Stimulated activated CD8-positive, alpha-beta memory T cell treated with anti-CD3 and anti-CD28 coated beads, Interleukin-7, amount 100 ng/mL, for 48 hours (primary cell): ENCODE measurements at places on chromosomes 12 and 14.

DNA sequence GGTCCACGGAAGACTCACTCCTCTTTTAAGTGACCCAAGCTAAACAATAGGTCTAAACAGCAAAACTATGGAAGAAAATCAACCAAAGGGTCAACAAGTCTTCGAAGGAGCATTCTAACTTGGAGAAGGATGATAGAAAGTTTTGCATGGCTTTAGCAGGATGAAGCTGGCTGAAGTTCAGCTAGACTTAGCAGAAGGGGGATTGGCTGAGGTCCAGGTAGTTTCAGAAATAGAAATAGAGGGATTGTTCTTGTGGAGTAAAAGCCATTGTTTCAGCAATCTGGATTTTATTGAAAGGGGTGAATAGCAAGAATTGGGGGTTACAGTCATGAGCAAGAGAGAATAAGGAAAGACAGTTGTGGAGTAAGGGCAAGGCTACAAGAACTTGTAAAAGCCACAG lies 84.7 kb upstream of the TSPAN8 start:
- no peak for DNase-seq

DNA sequence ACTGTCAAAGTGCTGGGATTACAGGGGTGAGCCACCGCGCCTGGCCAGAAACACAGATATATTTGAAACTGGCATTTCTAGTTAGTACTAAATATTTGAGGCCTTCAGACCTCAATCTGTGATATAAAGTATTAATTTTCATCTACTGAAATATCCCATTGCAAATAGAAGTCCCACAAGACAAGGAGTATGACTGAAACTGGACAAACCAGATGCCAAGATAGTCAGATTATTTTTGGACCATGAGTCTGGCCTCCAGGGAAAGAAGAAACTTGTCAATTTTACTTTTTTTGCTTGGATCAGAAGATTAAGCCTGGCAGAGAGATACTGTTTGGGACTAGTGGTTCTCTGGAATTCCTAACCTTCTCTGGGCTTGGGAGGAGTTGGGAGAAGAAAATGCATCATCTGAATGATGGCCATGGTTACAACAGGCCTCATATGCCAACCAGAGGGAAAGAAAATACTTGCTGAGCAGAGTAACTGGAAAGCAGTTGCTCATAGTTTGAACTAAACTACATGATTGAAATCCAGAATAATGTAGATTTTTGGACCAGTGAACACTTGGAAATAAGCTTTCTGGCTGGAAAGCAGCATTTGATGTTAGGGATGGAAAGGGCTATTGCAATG lies 2.9 kb upstream of the SMOC1 start:
- no peak for DNase-seq

DNA sequence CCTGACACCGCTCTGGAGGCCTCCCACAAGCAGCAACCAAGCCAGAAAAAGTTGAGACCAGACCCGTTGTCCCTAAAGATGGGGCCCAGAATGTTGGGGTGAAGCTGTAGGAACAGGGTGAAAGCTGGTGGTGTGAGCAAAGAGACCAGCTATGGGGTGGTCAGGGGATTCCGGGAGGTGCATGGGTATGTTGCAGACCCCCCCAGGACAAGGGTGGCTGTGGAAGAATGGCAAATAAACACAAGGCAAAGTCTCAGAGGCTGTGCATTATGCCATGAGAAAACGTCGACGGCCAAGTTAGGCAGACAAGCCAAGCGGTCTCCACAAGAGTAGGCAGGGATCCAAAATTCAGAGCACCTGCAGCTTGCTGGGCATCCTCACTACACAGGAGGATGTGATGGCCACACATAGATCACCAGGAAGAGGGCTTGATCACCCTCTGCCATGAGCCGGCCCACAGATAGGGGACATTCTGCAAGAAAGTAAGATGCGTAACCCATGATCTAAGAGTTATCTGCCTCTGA lies 58.8 kb upstream of the KCNA1 start:
- DNase-seq = no peak

GRCh38 chr12:61111218-61111617 lies 1149.0 kb upstream of the USP15 start:
- no peak for DNase-seq

GRCh38 chr12:62908674-62909073 lies 26.3 kb downstream of the PPM1H start:
- no peak for DNase-seq

DNA sequence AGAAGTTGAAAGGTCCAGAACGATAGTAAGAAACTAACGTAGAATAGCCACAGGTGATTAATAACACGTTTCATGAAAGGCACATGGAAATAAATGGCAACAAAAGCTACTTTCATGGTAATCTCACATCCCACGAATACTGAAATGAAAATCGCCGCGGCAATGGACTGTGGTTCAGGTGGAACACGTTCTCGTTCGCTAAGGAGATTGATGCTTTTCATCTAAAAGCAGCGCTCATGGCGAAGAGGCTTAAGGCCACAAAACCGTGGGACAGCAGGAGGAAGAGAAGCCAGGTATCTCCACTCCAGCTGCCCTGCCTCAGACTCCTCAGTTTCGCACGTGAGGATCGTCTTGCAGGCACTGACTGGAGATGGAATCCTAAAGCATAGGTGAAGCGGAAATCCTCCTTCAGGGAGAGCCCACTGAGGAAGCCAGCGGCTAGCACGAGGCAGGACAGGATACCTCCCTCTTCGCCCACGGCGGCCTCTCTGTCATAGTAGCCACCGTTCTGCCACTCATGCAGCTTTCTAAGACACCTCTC lies 696 bp upstream of the GPHN start:
- no peak for DNase-seq

- DNase-seq = no peak
Observed at GRCh38 chr12:108996320-108996719, 24.5 kb downstream of the SVOP start.

GRCh38 chr14:86955771-86956354 lies 1037.1 kb downstream of the GALC start:
- no peak for DNase-seq

DNA sequence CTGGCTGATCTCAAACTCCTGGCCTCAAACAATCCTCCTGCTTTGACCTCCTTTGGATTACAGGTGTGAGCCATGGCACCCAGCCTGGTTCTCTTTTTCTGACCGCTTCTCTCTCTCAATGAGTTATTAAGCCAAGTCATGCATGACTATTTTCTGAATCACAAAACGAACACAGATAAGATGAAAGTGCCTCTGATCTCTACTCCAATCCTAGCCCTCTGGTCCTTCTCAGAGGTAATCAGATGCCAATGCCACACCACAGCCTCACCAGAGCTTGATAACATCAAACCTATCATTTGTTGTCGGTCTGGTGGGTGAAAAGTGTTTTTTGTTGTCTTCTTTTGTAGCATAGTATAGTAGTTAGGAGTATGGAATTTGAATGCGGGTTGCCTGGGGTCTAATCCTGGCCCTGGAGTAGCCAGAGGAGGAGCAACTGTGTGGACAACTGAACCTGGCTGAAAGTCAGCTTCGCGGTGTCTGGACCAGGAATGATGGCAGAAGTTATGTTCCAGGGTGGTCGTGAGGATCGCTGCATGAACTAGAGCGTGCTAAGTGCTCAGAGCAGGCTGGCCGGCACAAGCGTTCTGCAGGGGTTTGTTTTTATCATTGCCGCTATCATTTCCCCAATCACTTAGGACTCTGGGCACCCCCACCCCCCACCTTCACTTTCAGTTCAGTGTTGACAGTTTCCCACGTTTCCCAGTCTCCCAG lies 77.9 kb downstream of the SPRING1 start:
- DNase-seq = no peak

GRCh38 chr14:92323916-92324818 lies 1.2 kb downstream of the SLC24A4 start:
- no peak for DNase-seq

DNA sequence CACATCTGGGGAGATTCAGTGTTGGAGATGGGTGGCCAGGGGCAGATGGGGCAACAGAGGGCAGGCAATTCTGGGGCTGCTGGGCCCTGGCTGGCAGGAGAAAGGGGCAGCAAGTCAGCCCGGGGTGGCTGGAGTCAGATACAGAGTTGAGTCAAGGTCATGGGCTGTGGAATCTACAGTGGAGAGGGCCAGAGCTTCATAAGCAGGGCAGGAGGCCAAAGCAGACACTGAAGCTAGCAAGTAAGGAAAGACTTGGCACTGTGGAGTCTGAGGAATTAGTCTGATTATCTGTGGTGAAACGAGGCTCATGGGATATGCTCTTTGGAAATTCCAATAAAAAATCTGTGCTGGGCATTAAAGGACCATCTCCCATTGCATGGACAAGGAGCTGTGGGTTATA lies 95.5 kb downstream of the TMX1 start:
- DNase-seq = no peak

DNA sequence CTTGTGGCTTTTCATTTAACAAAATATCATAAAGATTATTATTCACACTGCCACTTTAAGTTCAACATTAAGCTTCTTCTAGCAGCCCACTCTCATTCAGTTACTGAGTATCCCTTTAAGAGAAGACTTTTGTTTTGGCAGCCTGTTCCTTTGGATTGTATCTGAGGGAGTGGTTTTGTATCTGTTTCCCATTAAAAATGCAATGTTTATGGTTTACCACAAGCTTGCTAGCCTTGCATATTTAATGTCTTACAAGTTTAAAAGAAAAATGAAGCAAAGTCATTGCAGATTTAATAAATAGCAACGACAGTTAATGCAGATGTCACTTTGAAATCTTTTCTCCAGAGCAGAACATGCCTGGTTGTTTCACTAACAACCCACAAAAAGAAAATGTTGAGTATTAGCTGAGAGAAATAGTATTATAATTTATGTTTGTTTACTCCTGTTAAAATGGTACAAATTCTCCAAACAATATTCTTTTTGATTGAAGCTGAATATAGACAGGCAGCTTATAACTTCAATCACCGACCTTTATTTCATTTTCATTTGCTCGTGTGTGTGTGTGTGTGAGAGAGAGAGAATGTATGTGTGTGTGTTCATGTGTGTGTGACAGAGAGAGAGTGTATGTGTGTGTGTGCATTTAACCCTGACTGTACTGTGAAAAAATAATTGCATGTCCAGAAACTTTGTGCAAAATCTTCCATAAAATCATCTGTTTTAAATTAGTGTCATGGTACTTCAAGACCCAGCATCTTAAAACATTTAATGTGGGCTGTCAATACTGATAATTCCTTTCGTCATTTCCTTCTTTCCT lies 1.8 kb downstream of the DCN start:
- DNase-seq = no peak

DNA sequence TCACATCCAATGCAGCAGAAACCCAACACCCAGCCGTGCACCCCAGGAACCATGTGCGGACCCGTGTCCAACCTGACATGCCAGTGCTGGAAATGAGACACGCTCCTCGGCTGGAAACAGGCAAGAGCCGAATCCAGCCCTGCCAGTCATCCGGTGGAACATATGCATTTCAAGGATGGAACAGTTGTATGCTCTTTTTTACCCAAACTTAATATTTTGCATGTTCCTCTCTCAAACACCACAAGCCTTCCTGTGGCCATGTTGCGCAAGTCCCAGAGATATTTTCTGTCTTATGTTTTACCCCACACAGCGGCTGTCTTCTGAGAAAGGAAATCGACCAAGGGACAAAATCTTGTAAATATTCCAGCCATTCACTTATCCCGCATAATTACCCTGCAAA lies 196.9 kb downstream of the BCL11B start:
- DNase-seq = no peak

DNA sequence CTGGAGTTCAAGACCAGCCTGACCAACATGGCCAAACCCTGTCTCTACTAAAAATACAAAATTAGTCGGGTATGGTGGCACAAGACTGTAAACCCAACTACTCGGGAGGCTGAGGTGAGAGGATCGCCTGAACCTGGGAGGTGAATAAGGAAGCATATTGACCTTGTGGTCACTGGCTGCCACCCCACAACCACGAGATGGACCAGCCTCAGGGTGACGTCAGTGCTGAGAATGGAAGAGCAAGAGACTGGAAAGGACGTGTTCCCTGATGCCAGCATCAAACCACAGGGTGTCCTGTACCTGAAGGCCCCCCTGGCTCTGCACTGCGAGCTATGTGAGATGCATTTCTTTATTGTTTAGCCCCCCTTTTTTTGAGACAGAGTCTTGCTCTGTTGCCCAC lies 45.9 kb upstream of the BDKRB2 start:
- DNase-seq = no peak

DNA sequence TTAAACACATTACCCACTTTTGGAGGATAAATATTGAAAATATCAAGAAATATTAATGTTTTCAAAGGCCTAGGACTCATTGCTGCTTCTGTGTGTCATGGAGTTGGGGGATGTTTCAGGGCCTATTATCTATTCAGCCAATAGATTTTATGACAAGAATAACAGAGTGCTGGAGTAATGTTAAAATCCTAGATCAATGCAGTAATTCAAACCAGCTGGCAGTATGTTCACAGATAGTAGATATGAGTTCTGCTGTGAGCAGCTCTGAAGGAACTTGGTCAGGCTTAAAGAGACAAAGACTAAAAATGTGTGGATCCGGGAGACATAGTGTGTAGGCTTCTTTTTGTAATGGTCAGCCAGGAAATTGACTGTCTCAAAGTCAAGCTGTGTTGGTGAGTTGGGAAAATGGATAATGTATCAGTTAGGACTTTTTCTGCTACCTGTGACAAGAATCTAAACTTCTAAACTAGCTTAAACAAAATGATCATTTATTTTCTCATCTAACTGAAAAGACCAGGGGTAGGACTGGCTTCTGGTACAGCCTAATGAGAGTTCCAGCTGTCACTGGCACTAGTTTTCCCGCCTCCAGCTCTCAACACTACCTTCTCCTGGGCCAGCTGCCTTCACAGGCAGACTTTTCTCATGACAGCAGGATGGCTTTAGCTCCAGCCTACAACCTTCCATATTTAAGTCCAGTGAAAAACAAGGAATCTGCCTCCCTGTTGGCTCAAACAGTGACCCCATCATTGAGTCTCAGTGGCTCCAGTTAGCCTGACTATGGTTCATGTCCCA lies 16.3 kb upstream of the POLR3B start:
- no peak for DNase-seq

GRCh38 chr12:94925729-94926128 lies 77.8 kb downstream of the NDUFA12 start:
- DNase-seq = no peak

GRCh38 chr12:104596134-104596799 lies 139.5 kb downstream of the CHST11 start:
- DNase-seq = no peak

DNA sequence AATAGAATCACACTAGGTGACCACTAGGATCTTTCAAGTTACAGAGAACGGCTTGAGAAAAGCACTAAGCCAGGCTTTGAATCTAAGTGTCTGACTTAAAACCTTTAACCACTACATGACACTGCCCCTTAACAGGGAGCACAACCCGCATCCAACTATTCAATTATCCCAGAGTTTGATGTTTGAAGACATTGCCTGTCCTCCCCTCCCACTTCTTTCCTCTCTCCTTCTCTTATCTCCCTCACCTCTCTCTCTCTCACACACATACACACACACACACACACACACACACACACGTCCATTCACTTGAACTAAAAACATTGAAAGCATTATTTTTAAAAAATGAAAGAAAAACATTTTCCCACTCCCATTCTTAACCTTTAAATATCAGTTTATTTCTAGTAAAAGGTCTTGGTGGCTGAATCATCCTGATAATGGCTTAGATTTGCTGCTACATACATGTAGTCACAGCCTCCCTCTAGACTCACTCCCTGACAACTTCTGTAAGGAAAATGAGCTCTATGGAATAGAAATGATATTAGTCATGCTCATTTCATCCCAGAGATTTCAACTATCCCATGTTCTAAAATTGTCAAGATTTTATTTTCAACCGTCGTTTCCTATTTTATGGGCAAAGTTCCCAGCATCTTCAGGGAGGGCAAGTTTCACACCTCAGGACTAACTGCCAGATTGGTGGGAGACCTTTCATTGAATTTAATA lies 53.5 kb upstream of the RAP1B start:
- no peak for DNase-seq
